ENCODE measurements at places on chromosomes 13 and 19.

DNA sequence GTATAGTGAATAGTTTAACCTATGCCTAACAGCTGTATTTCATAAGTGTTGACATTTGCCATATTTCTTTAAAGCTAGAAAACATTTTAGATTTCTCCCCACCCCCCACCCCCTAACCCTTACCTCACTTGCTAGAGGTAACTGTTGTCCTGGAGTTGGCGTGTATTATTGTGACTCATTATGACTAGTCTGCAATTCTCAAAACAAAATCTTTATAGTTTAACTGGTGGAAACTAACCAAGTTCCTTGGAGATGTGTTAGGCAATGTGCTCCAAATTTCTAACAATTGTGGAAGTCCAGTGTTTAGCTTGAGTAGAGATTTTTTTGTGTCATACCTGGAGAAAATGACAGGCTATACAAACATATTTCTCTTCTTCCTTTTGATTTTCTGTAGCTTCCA is 38.0 kb downstream of the KCTD4 start:
- peak; percentile 77 for ATAC-seq

DNA sequence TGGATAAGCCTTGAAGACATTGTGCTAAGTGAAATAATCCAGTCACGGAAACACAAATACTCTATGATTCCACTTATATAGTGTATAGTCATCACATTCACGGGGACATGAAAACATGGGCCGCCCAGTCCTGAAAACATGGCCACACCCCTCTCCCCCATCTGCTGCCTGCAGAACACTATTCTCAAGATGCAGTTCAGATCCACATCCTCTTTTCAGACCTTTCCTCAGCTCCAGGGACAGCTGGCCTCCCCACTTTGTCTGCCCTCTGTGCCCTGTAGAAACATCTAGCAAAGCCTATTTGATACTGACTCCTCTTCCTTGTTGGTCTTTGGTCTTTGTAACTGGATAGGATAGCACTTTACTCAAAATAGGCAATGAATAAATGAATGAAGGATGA is 8.3 kb downstream of the RFX2 start:
- ATAC-seq = no peak

DNA sequence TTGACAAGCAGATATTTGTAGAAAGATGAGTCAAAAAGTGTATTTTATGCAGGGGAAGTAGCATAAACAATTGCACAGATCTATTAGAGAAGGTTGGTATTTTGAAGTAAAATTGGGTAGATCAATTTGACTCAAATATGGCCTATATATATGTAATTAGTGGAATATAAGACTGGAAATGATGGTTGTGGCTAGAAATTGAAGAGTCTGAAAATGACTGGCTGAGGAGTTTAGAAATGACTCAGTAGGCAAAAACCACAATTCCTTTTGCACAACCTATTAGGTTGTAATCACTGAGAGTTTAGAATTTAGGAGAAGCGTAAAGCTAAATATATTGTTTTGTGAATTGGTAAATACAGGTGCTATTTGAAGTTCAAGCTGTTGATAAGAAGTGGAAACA is 622.6 kb upstream of the PCDH20 start:
- peak; percentile 18 for ATAC-seq

- ATAC-seq = no peak
These were observed 18.4 kb upstream of the TOMM40 start for GRCh38 chr19:44872661-44873060.

GRCh38 chr19:28184997-28185396 is 1028.0 kb downstream of the UQCRFS1 start:
- no peak for ATAC-seq

GRCh38 chr13:73107970-73108369 is 49.2 kb downstream of the KLF5 start:
- ATAC-seq = no peak

GRCh38 chr19:3263866-3264265 is 39.4 kb downstream of the CELF5 start:
- ATAC-seq = no peak

GRCh38 chr19:50482916-50483315 is 6.3 kb upstream of the GARIN5A start:
- no peak for ATAC-seq

- no peak for ATAC-seq
These were observed 15.8 kb upstream of the OR7A17 start for GRCh38 chr19:14901675-14902260.

- ATAC-seq = no peak
These were observed 91.9 kb upstream of the MBNL2 start for GRCh38 chr13:97130190-97130589.

DNA sequence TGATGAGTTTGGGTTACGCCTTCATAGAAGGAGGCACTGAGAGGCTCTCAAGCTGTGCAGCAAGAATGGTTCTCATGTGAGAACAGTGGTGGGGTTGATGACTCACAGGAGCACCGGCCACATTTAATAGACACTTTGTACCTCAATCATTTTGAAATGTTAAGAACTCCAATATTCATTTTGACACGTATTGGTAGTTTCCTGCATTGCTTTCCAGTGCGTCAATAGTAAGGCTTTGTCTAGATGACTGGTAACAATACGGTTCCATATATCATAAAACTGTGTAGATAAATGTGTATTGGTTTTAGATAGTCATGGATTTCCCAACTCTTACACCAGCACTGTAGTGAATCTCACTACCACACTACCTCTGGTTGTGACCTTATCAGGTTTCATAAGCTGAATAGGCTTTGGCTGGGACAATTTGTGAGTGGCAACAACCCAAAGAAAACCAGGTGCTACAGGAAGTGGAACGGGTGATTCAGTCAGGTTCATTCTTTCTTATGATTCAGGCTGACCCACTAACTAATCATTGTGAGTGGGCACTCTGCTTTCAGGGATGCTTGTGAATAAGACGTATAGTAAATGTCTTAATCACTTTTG is 362.6 kb downstream of the KLF5 start:
- ATAC-seq = peak; percentile 89

GRCh38 chr13:101258509-101258908 is 157.8 kb downstream of the NALCN start:
- peak; percentile 33 for ATAC-seq

GRCh38 chr19:17205237-17206140 is 9.7 kb upstream of the USE1 start:
- ATAC-seq = peak; percentile 67

- ATAC-seq = no peak
These were observed 13.9 kb downstream of the FOXO1 start for GRCh38 chr13:40652588-40652940.

- ATAC-seq = no peak
These were observed 439.4 kb upstream of the NBEA start for GRCh38 chr13:34502621-34503020.

- ATAC-seq = peak; percentile 92
These were observed 1.5 kb upstream of the CEACAM5 start for GRCh38 chr19:41706741-41707501.

DNA sequence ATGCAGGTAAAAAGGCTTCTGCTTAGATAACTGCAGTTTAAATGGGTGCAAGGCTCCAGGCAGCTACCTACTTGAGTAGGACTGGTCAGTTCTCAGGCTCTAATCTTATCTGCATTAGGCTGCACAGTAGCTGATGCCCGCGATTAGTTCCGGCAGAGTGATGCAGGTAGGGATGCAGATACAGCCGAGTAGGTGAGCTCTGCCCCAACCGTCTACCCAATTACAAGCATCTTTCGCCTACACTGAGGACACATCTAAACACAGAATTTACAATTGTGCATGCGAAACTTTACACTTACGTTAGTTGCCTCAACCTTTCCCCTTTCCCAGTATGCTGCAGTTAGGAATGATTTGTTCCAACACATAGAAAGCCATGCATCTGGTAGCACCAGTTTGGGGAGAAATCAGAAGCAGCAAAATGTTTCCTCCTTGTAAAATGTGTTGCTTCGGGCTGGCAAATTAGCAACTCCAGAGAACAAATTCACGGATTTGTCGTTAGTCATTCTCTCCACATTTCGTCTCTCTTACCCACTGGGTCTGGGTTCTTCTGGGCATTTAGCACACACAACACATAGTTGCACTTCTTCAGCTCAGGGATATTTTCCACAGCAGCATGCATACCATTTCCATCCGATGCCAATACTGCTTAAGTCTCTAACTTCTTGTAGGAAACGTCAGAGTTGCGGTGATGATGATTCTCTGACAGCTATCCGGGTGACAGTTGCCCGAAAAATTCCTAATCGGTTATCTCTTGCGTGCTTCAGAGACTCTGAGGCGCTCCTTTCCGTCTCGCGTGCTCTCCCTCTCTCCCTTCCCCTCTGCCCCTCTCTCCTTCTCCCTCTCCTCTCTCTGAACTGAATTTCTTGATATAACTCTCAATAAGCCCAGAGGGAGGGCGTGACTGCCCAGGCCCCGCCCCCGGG is at the start of gene PCDH9:
PCDH9 (minus strand) TSS at position 856 of the 923 bp plus-strand sequence. CDS start 1,896 bp downstream, outside the sequence.
- peak; percentile 19 for ATAC-seq

DNA sequence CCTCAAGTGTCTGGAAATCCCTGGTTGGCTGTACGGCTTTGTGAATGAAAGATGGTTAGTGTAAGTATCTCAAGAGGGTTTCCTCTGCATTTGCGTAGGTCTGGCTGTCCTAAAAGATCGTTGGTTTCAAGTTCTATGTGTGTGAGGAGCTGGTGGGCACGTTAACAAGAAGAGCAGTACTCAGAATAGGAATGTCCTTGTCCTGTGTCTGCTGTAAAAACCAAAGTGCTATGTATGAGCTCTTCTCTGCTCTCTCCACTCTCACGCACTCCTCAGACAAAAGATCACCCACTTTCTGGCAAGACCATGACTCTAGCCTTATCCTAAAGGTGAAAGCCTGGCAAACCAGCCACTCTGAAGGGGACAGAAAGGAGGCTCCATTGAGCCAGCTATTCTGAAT is 39.1 kb downstream of the USP12 start:
- peak; percentile 64 for ATAC-seq

- ATAC-seq = peak; percentile 65
These were observed 35.0 kb upstream of the PNMA8B start for GRCh38 chr19:46530636-46531035.

GRCh38 chr19:44820648-44821609 is 12.0 kb downstream of the BCAM start:
- no peak for ATAC-seq
